ENCODE measurements at places on chromosomes 2 and 18. TPM values are rescaled to one million over a fixed set of nuclear protein-coding genes. Genes with fewer than 3 reads are reported as not detected.

GRCh38 chr2:23620841-23621341 lies 235.9 kb downstream of the KLHL29 start:
- no peak for DNase-seq

DNA sequence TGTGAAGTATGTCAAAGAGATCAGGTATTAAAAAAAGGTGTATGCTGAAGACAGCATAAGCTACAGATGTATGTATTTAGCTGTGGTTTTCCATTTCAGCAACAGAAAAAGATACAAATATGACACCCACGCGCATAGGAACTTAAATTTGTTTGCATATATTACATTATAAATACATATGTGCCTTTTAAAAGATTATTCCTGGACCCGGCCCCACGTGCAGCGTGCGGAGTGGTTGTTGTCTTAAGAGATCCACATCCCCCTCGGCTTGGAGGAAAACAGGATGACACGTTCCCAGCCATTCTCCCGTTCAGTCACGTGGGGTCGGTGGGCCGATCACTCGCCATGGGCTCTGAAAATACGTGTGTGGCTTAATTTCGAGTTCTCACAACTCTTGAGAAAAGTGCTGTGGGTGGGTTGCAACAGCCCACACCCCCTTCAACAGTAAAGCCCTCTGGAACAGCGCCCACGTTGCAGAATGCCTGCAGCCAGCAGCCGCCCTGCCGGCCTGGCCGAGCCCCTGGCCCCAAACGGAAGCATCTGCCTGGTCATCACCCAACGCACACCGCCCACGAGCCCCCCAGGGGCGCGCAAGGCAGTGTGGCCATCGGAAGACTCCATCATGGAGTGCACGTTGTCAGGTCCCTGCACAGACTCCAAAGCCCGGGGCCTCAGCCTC lies 18.6 kb upstream of the KCNG2 start:
- DNase-seq = no peak

DNA sequence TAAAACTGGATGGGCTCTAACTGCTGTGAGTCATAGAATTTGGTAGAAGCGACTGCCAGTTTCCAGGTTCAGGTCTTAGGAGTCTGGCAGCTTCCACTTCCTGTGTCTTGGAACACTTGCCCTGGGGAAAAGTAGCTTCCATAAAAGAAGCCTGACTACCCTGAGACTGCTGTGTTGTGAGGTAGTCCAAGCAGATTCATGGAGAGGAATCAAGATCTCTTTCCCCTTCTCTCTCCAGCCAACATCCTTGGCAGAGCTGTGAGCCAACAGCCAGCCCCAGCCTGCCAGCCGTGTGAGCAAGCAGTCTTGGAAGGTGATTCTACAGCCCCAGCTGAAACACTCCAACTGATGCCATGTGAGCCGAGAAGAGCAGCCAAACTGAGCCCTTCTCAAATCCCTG lies 33.7 kb downstream of the SLC20A1 start:
- DNase-seq = no peak

DNA sequence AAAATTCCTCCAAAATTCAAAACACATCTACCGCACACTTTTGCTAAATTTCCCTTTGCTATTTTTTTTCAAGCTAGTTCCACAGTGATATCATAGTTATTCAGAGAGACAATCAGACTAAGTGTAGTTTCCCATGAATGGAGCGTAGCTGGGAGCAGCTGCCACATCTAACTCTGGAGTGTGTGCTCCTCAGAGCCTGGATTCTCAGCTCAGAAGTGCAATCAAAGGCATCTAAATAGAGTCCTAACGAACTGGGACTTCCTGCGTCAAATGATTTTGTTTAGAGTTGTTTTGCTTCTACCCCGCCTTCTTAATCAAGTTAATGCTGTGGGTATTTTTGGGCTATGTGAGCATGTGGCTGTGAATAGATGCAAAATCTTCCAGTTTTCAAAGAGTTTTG lies 160.3 kb downstream of the TMEM18 start:
- DNase-seq = no peak

BMP10 gene
- total RNA-seq = 9.5 TPM

Measured in liver (tissue), 10 donors.